ENCODE measurements at places on chromosomes 7 and 10.
A peak's percentile ranks its signal among the peaks of the same experiment; 100 is the strongest.

DNA sequence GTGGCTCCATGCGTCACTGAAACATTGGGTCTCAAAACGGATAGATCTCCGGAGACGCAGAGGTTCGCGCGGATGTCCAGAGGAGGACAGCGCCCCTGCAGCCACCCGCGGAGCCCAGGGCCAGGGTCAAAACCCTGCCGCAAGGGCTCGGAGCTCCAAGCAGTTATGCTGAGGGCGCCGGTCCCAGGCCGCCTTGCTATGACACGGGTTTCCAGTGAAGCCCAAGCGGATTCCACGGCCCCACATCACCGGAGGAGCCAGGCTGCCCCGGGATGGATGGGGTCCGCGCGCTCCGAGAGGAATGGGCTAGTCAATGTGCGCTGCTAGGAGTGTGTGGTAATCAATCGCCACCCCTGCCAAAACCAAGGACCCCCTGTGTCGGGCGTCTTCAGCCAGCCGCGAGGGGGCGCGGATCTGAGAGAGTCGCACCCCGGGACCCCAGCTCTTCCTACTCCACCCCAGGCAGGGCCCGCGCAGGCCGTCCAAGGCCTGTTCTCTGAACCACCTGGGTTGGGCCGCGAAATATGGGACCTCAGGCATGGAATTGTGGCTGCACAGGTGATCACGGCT lies 5.6 kb upstream of the EMX2 start:
- DNase-seq = no peak

- no peak for DNase-seq
Observed at GRCh38 chr7:20402747-20403230, 72.1 kb downstream of the ITGB8 start.

- no peak for DNase-seq
Observed at GRCh38 chr7:54252256-54253035, 289.7 kb upstream of the VSTM2A start.

DNA sequence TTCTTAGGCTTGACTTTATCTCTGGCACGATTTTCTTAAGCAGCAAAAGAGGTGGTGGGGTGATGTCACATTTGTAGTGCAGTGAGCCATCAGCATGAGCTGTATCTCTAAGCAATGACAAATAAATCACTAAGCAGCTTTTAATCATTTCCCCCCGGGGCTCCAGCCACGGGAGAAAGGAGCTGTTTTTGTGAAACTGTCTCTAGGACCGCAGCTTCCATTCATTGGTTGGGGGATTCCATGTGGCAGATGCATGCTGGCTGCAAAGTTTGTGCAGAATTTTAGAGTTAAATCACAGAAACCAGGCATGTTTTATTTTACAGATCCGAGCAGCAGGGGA lies 464 bp downstream of the KIAA1217 start:
- peak; percentile 33 for DNase-seq

DNA sequence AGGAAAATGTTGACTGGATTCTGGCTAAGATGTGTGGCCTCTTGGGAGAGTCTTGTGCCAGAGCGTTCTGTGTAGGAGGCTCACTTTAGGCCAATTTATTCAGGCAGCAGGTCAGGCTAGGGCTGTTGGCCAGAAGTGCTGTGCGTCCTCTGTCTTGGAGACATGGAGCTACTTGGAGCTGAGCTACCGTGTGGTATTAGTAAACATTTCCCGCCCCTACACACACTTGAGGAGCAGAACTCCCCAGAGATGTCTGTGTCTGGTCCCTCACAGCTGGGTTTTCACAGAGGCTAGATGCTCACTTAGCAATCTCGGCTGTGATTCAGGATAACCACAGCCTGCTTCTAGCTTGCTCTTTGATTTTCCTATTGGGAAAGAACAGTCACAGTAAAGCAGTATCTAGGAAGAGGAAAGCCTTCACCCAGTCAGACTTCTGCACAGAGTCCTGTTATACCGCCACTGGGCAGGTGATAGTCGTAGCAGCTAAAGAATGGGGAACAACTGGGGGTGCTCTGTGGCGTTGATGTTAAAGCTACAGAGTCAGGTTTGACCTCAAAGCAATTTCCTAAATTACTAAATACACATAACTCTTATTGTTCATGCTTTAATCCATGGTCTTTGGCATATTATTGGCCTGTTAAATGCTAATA lies 86.7 kb downstream of the MDFIC start:
- peak; percentile 31 for DNase-seq

- DNase-seq = no peak
Observed at GRCh38 chr7:42012313-42012712, 224.7 kb downstream of the GLI3 start.

- DNase-seq = no peak
Observed at GRCh38 chr10:68010426-68010940, 64.6 kb downstream of the HERC4 start.

DNA sequence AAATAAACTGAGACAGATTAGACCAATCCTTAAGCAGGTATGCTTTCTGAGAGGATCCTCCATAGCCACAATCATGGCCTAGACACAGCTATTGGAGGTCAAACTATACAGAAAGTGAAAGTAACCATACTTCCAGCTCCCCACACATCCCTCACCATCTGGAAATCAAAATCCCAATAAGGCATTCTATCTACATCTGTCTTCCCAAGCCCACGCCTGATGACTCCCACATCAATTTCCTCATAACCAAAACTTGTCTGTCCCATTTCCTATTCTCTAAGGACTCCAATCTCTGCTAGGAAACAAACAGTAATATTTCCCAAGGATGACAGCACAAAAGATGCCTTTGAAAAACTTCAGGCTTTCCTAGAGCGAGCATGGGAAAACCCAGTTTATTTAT lies 247.3 kb upstream of the HPS1 start:
- no peak for DNase-seq

DNA sequence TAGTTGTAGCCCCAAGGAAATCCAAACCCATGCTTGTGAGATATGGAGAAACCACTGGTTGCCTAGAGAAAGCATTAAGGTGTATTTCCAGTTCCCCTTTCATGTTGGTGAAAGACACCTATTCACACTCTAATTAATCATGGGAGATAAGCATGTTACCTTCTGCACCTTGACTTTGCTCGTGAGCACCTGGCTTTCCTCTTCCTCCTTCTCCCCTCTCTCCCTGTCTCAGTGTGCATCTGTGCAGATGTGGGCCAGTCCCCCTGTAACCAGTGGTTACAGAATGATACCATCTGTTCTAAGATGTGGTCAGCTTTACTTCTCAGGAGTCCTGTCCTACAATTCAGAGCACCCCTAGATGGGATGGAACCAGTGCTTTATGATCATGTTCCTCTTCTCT lies 160.6 kb downstream of the LCOR start:
- no peak for DNase-seq

DNA sequence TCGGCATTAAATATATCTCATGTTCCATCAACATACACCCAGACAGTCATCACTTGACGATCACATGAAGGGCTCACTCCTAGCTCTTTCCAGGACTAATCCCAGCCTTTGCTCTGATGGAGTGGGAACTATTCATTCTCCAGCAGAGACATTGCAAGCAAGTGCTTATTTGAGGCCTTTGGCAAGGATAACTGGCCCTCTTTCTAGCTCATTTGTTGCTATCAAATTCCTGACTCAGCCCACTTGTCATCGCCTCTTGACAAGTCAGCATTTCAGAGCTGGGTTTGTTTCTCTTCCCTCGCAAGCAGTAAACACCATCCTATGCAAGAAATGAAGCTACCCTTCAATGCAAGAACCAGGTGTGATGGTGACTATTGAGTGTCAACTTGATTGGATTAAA lies 1165.7 kb upstream of the AUTS2 start:
- DNase-seq = peak; percentile 77

DNA sequence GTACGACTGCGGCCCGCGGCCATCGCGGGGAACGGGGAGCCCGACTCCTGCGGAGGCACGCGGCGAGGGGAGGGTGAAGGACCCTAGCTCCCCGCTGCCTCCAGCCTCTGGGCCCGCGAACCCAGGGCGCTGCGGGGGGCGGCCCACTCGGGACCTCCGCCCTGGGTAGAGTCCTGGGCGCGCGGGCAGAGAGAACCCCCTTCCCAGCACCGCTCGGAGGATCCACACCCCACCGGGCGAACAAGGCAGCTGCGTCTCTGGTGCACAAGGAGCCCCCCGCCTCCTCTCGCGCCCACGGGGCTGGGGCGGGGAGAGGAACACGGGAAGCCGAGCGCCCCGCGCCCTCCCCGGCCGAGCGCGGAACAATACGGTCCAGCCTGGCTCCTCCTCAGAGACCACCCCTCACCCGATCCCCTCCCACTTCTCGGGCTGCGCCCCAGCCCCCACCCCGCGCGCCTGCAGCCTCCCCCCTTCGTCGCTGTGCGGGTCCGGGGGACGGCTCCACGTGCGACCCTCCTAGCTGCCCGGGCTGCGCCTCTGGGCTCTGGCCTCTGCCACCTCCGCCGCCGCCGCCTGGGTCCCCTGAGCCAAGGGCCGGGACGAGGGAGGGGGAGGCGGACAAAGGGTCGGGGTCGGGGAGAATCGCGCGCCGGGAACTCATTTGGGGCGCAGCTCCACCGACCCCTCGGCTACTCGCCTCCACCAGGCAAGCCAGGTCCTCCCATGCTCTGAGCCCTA lies at the start of gene WDR86:
Gene WDR86 (minus strand): TSS at position 372 of the 738 bp plus-strand sequence. CDS start 449 bp downstream, outside the sequence.
- DNase-seq = no peak

- DNase-seq = no peak
Observed at GRCh38 chr7:154968336-154969001, 34.5 kb downstream of the PAXIP1 start.

DNA sequence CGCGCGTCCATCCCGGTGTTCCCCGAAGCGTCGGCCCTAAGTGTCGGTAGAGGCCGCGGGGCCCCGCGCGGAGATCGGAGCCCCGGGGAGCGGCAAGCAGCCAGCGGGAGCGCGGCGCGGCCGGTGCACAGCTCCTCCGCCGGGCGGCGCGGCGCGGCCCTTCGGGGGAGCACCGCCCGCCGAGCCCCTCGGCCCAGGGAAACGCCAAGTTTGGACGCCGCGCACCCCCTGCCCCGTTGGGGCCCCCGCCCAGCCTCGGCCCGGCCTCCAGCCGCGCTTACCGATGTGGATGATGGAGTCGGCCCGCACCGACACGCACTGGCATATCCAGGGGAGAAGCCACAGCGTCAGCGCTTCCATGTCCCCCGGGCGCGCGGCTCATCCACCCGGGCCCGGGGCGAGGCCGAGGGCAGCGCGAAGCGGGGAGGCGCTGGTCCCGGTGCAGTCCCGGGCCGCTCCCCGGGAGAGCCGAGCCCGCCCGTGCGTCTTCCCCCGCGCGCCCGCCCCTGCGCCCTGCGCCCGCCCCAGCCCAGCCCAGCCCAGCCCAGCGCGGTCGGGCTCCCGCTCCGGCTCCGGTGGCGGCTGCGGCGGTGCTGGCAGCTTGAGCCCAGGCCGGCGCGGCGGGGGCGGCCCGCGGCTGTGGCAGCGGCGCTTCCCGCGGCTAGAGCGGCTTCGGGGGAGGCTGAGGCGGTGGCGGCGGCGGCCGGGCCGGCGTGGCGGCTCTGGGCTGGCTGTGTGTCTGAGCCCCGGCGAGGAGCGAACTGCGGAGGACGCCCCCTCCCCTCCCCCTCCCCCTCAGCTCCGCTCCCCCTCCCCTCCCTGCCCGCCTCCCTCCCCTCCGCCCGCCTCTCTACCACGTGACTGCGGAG lies at the start of gene GRID1:
Gene GRID1 (minus strand): TSS at position 763 of the 869 bp plus-strand sequence.
- DNase-seq = no peak

DNA sequence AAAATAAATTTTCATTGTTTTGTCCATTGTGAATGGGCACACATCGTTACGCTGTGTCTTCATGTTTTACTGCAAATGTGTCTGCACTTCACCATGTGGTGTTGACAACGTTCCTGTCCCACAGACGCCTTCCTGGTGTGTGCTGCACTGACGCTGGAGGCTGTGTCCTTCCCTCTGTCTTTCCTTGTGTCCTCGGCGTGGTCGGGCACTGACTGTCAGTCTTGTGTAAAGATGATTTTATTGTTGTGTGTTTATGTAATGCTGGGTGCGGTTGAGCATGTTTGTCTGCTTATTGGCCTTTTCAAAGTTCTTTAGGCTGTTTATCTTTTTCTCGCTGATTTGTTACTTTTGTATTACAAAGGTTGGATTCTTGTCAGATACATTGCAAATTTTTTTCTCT lies 18.1 kb downstream of the IDI2 start:
- no peak for DNase-seq

DNA sequence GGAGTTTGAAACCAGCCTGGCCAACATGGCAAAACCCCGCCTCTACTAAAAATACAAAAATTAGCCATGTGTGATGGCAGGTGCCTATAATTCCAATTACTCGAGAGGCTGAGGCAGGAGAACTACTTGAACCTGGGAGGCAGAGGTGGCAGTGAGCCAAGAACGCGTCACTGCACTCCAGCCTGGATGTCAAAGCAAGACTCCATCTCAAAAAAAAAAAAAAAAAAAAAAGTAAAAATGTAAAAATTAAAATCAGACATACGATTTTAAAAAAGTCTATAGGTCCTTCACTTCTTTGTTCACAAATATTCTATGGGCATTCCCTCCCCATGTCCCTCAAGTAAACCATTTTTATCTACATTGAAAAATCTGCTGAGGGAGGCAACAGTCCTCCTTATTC lies 34.9 kb upstream of the TLL2 start:
- DNase-seq = no peak

DNA sequence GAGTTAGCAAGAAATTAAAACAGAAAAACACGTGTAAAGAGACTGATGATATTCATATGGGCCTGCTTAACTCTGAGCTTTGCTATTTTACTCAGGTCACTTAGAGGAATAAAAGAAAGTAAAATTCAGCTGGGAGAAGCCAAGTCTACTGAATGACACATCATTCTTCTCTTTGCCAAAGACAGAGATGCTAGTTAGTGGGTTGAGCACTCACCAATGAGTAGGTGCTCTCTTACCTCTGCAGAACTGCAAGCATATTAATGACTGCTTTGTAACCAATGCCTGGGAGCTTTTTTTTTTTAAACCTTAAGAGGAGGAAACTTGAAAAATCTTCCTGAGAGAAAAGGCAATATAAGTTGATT lies 44.8 kb upstream of the BAMBI start:
- no peak for DNase-seq

DNA sequence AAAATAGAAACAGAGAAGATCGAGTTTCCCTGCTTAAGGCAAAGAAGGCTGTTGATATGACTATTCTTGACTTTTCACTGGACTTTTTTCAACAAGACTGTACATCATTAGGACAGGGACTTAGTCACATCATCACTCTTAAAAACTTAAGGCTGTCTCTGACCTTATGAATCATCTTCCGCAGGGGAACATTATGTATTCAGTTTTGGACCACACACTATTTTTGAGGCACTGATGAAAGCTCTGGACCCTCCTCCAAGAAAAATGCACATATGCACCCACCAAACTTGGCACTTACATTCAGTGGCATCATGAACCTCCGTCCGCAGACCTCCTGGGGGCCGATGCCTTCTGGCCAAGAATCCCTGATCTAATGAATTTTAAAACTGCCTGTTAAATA lies 96.4 kb downstream of the CALD1 start:
- no peak for DNase-seq

DNA sequence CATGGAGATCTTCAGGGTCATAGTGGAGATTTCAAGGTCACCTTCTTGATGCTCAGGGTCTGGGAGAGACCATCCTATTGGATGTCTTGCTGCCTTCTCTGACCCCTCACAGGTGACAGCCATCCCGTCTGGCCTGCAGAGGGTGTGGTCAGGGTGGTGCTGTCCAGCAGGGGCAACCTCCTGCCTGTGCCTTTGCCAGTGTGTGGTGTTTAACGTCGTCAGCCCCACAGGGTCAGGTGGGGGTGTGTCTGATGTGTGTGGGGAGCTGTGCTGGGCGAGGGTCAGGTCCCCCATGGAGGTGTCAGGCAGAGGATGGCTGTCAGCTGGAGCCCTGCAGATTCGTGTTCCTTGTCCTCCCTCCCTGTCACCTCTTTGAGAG lies 16.5 kb downstream of the ADCY1 start:
- DNase-seq = no peak
